ENCODE measurements at places on chromosomes 1 and 21.

GRCh38 chr1:112363636-112364035 is 32.4 kb upstream of the CTTNBP2NL start:
- DNase-seq, result no peak

GRCh38 chr1:160607672-160608032 is 28.4 kb upstream of the CD84 start:
- no peak for DNase-seq

DNA sequence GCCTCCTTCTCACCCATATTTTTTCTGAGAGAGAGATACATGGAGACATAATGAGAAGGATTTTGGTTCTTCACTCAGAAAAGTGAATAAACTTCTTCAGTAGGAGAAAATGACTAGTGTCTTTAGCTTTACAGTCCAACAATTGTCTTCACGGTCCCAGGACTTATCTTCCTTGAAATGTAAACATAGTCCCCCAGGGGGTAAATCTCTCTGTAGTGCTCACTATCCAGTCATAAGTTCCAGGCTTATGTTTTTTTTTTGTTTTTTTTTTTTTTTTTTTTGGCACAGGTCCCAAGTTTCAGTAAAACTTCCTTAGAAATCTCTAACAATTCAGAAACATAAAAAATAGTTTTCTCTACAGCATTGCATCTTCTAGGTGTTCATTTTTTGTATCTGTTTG is 890.2 kb upstream of the B3GALT2 start:
- DNase-seq, result no peak

GRCh38 chr1:33460947-33461629 is 11.4 kb upstream of the ZSCAN20 start:
- DNase-seq, result no peak

- DNase-seq, result no peak
Measured at GRCh38 chr1:98078596-98078995, 157.8 kb upstream of the DPYD start.

- no peak for DNase-seq
Measured at GRCh38 chr1:30359539-30360220, 363.7 kb downstream of the MATN1 start.

- no peak for DNase-seq
Measured at GRCh38 chr1:109615879-109616278, 3.5 kb downstream of the GNAT2 start.

GRCh38 chr1:5394111-5394510 is 598.1 kb downstream of the NPHP4 start:
- no peak for DNase-seq

DNA sequence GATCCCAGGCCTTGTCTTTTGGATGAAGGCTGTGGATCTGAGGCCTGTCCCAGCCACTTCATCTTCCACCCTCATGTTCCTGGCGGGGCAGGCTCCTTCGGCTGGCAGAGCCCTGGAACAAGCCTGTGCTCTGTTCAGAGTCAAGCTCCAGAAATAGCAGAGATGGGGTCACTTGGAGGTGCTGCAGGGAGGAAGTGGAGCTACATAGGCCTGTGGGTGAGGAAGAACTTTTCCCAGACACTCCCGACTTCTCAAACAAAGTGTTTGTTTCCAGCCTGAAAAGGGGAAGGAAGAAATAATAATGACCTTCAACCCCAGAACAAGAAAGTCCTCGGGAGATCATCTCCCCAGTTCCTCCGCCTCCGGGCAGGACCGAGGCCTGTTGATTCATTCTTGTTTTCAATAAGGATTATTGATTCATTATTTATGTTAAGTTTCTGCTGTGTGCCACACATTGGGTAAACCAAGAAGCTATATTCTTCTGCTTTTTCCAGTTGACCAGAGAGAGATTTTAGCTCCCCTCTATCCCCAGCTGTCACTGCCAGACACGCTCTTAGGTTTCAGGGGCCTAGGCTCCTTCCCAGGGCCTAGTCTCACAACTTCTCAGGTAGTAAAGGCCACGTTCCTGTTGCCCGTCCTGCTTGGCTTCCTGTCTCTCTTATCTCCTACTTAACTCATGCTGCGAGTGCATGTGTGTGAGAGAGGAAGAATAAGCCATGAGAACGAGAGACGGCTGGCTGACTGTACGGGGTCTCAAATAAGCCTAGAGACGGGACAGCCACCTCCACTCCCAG is 16.9 kb downstream of the IKBKE start:
- no peak for DNase-seq

GRCh38 chr1:165068741-165069140 is 287.8 kb downstream of the LMX1A start:
- DNase-seq, result no peak

DNA sequence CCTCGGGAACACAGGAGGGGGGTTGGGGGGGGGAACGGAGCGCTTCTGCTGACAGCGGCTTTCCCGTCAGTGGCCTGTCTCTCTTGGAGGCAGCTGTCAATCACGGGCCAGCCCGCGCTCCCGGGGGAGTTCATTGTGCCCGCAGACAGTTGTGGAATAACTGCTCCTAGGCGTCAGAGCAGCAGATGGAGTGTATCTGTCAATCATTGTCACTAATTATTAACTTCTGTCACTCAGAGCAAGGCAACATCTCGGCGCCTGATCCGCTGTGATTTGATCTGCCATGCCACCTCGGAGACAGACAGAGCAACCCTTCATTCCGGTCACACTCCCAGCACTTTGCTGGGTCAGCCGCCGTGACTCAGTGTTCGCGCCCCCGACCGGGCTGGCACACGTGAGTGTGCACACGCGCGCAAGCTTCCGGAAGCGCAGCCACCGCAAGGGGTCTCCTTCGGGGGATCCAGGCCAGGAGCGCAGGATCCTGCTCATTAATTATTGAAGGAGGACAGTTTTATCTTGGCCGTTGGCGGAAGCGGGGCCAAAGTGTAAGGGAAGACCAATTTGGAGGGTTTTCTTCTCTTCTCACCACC is 75.8 kb downstream of the RRAGC start:
- no peak for DNase-seq

DNA sequence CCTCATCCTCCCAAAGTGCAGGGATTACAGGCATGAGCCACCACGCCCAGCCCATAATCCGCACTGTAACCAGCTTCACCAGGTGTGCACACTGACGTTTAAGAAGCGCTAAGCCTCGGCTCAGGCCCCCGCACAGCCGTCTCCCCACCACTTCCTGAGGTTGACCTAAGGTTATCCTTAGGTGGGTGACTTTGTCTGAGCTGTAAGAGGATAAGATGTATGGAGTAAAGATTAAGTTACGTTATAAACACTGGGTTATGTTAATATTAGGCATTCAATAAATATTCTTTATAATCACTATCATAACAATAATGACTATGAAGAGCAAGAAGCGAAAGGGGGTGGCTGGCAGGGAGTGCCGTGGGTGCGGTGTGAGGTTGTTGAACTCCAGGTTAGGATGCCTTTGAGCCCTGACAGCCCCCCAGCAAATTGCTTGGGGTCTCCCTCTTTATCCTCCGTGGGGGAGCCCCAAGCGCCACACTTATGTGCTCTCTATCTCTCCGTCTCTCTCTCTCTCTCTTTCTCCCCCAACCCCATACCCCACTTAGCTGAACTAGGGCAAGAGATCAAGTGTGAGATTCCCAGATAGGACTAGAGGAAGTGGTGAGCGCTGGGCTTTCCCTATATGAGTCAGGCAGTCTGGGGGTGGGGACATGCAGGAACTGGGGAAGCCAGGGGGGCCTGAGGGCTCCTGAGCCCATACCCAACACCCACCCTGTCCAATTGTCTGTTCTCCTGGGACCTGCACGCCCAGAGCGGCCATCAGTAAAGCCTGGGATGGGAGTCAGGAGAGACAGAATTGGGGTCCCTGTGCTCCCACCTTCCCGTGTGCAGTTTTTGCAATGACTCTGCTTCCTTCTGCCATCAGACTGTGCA is 7.6 kb downstream of the EFHD2 start:
- no peak for DNase-seq

DNA sequence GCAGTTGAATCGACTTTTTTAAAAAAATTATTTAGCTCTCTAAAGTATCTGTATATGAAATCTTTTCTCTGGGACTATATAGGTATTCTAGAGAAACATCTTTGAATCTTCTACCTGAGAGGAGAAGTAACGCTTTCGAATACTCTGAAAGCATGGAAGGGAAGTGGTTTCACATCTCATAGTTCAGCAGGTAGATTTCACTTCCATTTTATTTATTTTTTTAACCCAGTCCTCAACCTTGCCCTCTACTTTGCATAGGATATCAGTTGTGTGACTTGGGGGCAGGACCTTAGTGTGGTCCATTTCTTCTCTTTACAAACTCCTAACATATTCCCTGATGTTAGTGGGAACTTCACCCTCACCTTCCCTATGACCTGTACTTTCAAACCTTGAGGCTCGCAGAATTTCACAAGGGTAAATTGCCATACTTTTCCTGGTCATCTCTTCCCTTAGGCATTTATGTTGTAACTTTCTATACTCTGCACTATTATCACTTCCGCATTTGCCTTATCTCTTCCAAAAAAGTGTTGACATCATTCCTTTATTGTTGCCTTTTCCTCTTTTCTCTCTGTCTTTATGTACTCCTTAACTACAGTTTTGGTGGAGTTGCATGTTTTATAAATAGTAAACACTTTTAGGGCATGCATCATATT is 1208.5 kb upstream of the ADGRL4 start:
- no peak for DNase-seq

DNA sequence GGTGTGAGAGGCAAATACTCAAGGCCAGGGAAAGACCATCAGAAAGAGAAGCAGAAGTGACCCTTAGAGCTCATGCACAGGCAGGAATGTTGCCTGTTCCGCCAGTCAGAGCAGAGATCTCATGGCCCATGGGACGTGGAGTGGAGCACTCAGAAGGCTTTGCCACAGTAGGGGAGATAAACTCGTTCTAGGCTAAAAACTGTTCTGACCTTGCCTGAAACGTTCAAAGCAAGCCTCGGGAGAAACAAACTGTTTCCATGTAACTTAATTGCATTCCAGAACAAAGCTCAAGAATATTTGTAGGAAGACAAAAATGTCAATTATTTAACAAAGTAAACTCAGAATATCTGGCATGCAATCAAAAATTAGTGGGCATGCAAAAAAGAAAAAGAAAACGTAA is 20.7 kb upstream of the SLC19A1 start:
- no peak for DNase-seq

GRCh38 chr1:61081144-61081685 is 1.1 kb upstream of the NFIA start:
- DNase-seq, result no peak

GRCh38 chr21:14916676-14917141 is 148.1 kb downstream of the NRIP1 start:
- DNase-seq, result no peak

DNA sequence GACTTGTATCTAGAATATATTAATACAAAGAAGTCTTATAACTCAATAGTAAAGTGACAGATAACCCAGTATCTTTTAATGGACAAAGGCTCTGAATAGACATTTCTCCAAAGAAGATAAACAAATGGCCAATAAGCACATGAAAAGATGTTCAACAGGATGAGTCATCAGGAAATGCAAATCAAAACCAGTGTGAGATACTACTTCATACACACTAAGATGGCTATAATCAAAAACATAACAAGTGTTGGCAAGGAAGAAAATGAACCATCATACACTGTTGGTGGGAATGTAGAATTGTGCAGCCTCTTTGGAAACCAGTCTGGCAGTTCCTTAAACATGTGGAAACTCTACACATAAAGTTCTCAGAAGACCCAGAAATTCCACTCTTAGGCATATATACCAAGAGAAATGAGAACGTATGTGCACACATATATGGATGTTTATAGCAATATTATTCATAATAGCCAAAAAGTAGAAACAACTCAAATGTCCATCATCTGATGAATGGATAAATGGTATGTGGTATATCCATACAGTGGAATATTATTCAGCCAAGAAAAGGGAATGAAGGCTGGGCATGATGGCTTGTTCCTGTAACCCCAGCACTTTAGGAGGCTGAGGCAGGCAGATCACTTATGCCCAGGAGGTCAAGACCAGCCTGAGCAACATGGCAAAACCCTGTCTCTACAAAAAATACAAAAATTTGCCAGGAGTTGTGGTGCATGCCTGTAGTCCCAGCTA is 9.9 kb upstream of the MPL start:
- DNase-seq, result no peak
